Testis (tissue), 5 donors: ENCODE measurements at places on chromosomes 11 and 22. TPM values are rescaled to one million over a fixed set of nuclear protein-coding genes. Genes with fewer than 3 reads are reported as not detected.

- no peak for DNase-seq
- no peaks in the 10 kb centered on the region for H3K4me1 ChIP-seq
- no peak overlapping the region for H3K4me3 ChIP-seq
- no peak overlapping the region for H3K27ac ChIP-seq
- H3K27me3 ChIP-seq = no peaks in the 10 kb centered on the region
These were observed 196.7 kb downstream of the ARHGAP42 start for GRCh38 chr11:100883830-100884229.

- no peaks in the 10 kb centered on the region for H3K27me3 ChIP-seq
- no peak overlapping the region for H3K27ac ChIP-seq
- H3K4me3 ChIP-seq = no peak overlapping the region
- peaks cover 4% of the 10 kb centered on the region for H3K4me1 ChIP-seq
These were observed 6.6 kb downstream of the DPF2 start for GRCh38 chr11:65340226-65340625.

Gene SLC37A4
- 23.8 TPM for total RNA-seq

Gene NCAM1
- total RNA-seq = 33.3 TPM
